Calu3 (cell line): ENCODE measurements at places on chromosomes 7 and 10. TPM values are rescaled to one million over a fixed set of nuclear protein-coding genes. Genes with fewer than 3 reads are reported as not detected.

Gene CDC123
- total RNA-seq: 84.8 and 96.3 TPM in 2 replicates

Gene NME8
- total RNA-seq: not detected in 2 replicates

Gene INMT
- not detected in 2 replicates for total RNA-seq

Gene CUZD1
- total RNA-seq: 0.93 and 1.5 TPM in 2 replicates

Gene UNCX
- not detected in 2 replicates for total RNA-seq

Gene FAM24B
- 5.1 and 6.3 TPM in 2 replicates for total RNA-seq

Gene PLXNA4
- 0.24 TPM in 1 of 2 replicates, not detected in the other for total RNA-seq

Gene PHKG1
- 1.1 and 2.6 TPM in 2 replicates for total RNA-seq

Gene TFPI2
- 213 and 218 TPM in 2 replicates for total RNA-seq

Gene SLC25A28
- total RNA-seq: 24.2 and 28.3 TPM in 2 replicates

Gene COL13A1
- 0.24 TPM in 1 of 2 replicates, not detected in the other for total RNA-seq

Gene POU6F2
- 0.54 and 0.64 TPM in 2 replicates for total RNA-seq

Gene TMEM176A
- total RNA-seq: 1.5 and 6.1 TPM in 2 replicates

Gene AGR3
- total RNA-seq: 8.4 and 11.0 TPM in 2 replicates

GRCh38 chr10:7436490-7437100 is 25.8 kb upstream of the SFMBT2 start:
- no peak for DNase-seq

- no peak for DNase-seq
These were observed 127.7 kb upstream of the AOAH start for GRCh38 chr7:36852017-36852416.

- DNase-seq: no peak
These were observed 486.5 kb downstream of the CALN1 start for GRCh38 chr7:71925663-71926062.

- no peak for DNase-seq
These were observed 83.5 kb downstream of the SGMS1 start for GRCh38 chr10:50540069-50540825.

DNA sequence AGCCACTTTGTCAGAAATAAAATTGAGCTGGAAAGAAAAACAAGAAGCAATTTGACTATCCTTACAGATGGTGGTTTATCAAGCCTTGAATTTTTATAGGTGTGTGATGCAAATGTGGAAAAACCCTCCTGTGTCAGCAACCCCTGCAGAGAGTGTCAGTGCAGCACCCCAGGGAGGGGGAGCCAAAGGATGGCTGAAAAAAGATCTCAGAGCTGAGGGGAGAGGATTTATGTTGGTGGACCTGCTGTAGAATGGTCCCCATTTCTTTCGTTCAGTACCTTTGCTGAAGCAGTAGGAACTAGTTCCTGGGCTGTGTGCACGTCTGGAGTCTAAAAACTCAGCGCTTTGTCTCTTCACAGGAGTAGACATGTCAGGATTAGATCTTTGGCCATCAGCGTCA is 239.0 kb downstream of the PHTF2 start:
- DNase-seq: no peak

DNA sequence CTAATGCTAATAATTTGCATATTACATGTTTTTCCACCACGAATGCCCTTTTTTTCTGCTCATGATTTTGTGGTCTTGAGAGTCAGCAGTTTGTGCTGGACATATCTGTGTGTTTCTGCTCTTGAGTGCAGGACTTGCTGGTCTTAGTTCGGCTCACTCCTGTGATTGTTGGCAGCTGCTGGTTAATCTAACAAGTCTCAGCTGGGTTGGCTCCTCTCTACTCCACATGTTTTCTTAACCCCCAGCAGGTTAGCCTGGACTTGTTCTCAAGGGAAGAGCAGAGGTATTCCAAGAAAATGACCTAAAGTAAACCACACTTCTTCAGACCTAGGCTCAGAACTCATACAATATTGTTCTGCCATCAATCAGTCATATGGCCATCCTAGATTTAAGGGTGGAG is 1238.9 kb downstream of the XPNPEP1 start:
- no peak for DNase-seq

DNA sequence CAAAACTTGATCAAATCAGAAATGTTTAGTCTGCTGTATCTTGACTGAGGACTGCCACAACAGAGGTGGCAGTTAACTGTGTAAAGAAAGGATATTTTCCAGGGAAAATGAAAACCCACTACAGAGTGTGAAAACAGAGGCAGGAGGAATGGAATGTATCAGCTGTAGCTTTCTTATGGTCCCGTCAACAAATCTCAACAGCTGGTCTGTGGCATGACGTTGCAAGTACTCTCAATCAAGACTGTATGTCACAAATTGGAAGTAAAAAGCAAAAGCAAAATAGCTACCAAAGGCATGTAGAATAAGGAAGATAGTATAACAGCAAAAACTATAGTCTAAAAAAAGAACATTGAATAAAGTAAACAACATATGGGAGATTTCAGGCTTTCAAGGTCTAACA is 123.5 kb downstream of the KMT2C start:
- no peak for DNase-seq

- no peak for DNase-seq
These were observed 418.5 kb upstream of the MGMT start for GRCh38 chr10:129048513-129048912.

GRCh38 chr10:14191407-14191806 is 139.3 kb downstream of the FRMD4A start:
- DNase-seq: no peak

DNA sequence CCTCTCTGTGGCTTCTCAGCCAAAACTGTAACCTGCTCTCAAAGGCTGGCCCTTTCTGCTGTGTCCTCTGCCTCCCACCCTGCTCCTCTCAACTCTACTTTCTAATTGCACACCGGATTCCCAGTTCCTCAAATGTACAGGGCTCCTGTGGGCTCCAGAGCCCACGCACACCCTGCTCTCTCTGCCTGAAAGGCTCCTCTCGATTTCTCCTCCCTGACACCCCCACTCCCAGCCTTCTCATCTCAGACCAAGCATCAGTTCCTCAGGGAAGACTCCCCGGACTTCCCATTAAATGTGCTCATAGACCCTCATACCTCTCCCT is 111.7 kb upstream of the STEAP1B start:
- no peak for DNase-seq

DNA sequence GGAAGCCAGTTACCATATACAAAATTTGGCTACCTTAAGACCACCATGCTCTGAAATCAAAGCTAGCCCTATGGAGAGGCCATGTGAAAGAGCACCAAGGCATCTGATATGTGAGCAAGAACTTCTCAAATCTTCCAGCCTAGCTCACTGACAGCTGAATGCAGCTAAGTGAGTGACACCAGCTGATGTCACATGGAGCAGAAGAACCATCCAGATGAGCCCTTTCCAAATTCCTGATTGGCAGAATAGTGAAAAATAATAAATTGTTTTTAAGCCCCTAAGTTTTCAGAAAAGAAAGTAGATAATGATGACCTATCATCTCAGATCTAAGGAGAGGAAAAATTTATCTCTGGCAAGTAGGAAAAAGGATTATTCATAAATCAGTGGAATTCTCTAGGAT is 85.6 kb downstream of the CRTAC1 start:
- DNase-seq: no peak

DNA sequence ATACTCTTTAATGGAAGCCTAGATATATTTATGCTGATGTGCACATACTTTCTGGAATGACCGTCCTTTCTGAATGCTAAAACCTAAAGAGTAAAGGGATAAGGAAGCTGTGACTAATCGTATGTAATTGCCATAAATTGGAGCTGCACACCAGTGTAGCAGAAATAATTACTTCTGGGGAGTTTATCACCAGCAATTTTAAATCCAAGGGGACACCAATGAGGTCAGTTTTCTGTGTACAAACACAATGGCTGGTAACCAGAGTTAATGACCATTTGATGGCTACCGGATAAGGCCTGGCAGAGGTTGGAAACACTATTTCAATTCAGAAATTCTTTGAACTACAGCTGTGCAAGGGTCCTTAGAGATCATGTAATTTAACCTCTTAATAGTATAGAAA is 670.1 kb downstream of the REEP3 start:
- DNase-seq: no peak

DNA sequence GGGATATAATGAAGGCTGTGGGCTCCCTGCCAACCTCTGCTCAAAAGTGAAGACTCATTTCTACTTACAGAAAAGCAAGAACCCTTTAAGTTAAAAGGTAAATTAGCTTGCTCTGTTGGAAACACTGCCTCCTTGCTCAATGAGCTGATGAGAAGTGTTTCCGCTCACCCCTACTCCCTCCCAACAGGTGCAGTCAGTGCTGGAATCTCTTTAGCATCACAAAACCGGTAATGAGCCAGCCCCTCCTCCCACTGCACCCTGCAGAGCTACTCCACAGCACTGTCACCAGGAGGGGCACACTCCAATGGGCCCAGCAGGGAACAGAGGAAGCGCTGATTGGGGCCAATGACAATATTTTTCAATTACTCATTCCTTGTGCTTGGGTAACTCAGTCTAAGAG is 262.5 kb downstream of the TCERG1L start:
- no peak for DNase-seq

DNA sequence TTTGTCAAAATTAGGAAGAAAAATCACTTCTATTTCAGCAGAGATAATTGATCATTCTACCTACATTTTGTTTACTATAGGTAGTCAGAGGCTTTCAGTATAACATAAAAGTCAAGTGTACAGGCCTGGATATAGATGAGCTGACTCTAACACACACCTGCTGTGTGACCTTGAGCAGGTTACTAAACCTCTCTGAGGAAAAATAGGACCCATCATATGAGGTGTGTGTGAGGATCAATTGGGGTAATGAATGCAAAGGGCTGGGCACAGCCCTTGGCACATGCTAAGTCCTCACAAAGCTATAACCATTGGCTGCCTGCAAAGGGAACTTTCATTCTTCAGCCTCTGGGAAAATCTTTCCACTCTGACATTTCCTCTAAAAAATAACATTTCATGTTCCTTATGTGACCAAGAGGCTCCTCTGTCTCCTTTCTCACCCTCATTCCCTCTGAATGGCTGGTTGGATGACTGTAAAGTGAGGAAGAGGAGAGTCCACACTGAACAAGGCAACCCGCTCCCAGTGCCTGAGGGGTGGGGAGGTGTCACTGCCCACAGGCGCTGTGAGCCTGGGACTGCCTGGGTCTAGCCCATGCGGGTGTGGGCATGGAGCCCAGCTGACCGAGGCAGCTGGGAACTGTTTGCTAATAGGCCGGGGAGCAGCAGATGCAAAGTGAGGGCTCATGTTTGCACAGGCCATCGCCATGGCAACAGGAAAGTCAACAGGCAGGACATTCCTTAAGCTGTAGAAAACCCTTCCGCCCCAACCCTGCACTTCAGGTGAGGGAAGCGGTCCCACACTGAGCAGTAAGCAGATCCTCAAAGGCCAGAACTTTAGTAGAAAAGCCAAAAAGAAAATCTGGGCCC is 36.8 kb downstream of the MYOF start:
- DNase-seq: peak; percentile 91

- no peak for DNase-seq
These were observed 12.4 kb downstream of the POLL start for GRCh38 chr10:101575580-101576210.

DNA sequence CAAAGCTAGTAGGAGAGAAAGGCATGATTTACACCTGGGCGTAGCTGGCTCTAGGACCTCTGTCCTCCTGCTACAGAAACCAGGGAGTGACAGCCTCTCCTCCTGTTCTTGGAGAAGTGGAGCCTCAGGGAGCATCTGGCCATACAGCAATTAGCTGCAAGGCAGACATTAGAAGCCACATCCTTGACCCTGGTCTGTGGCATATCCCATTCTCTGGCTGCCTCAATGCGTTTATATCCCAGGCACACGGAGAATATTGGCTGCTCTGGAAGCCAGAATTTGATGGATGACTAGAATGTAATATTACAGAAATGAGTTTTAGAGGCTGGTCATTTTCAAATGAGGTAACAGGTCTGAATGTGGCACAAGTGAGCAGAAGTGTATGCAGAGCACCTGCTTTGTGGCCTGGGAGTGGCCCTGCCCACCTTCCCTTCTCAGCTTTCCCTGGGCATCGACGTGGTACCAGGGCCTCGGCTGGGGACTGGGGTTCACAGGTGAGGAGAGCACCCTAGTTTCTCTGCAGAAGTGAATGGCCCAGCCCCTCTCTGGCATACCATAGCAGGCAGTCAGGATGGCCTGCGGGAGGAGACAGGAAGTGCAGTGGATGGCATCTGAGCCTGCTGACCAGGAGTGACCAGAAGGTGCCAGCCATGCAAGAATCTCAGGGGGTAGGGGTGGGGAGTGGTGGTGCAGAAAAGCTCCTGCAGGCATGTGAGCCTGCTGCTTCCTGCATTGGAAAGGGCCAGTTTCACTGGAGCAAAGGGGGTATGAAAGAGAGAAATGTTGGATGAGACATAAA is 367.2 kb upstream of the ZNF32 start:
- no peak for DNase-seq
